ENCODE measurements at places on chromosomes 5 and 9.

DNA sequence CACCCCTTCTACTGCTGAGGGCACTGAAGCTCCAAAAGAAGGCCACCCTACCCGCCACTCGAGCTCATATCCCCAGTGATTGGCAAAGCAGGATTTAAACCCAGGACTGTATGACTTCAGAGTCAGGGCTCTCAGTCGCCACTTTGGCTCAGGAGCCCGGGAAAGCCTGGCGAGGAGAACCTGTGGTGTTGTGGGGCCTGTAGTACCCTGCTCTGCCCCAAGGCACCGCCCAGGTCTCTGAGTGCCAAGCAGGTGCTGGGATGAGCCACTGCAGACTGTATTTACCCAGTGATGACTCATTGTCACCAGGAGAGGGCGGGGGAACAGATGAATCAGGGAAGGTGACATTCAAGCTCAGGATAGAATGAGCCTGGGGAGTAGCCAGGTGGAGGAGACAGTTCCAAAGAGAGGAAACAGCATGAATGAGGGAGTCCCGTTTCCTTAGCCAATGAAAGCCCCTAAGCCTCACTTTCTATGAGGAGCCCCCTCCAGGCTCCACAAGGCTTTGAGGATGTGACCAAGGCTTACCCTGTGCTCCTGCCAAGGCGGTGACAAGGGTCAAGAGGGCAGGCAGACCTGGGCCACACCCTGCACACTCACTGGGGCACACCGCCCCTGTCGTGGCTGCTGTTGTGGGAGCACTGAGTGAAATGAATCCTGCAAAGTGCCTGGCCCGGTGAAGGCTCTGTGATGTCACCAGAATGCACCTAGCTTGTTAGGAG is 17.8 kb upstream of the DPM2 start:
- DNase-seq, result peak; percentile 45

- DNase-seq, result no peak
Observed at GRCh38 chr9:20632705-20633104, 10.4 kb upstream of the MLLT3 start.

- no peak for DNase-seq
Observed at GRCh38 chr5:129014185-129014584, 48.9 kb downstream of the SLC27A6 start.

DNA sequence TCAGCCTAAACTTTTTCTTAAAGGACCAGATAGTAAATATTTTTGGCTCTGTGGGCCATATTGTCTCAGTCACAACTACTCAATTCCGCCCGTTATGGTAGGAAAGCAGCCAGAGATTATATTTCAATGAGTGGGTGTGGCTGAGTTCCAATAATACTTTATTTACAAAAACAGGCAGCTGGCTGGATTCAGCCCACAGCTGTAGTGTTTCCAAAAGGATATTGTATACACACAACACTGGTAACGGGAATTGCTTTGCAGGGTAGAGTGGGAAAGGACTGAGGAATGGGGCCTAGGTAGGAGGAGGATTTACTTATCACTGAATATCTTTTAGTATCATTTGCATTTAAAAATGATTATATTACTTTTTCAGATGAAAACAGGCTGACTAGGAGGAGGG is 21.0 kb downstream of the GCNT4 start:
- no peak for DNase-seq

- DNase-seq, result no peak
Observed at GRCh38 chr5:101067429-101067828, 164.3 kb upstream of the ST8SIA4 start.

DNA sequence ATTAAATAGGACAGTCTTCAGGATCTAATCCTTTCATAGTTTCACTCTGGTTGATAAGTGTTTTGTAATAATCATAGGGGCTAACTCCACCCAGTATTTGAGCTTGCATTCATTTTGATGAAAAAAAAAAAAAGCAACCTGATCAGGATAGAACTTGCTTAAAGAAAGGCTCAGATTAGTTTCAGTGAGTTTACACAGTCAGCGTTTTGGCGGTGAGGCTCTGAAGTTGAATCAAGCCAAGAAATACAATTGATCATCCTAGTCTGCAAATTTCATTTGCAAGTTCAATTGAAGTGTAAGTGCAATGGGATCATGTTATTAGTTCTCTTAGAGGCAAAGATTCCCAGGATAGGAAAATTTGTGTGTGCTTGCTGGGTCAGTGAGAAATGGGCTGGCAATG is 159.7 kb upstream of the ELL2 start:
- DNase-seq, result no peak

DNA sequence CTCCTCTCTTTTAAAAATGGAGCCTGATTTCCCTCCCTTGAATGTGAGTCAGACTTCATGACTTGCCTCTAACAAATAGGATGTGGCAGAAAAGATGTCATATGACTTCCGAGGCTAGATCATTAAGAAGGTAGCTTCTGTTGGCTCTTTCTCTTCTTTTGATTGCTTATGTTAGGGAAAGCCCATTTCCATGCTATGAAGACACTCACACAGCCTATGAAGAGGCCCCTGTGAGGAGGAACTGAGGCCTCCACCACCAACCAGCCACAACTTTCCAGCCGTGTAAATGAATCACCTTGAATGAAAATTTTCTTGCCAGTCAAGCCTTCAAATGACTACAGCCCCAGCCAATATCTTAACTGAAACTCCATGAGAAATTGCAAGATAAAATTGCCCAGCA is 413.4 kb downstream of the TMEM38B start:
- no peak for DNase-seq

GRCh38 chr5:115351356-115352195 is 55.1 kb upstream of the CCDC112 start:
- no peak for DNase-seq

DNA sequence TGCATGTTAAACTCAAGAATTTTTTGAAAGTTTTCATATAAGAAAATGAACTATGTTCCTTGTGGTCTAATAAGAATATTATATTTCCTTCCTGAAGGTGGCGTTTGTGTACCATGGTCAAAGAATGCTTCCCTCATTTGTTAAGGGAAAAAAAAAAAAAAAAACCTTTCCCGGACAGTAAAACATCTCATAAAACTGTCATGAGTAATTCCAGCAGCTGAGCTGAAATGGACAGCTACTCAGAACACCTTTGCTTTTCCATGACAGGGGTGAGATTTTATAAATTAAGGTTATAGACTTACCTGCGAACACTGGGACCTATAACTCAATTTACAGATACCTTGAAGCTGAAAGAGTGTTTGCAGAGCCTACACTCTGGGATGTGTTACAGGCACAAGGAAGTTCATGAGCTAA is 113.2 kb upstream of the RANBP3L start:
- DNase-seq, result peak; percentile 56

- DNase-seq, result no peak
Observed at GRCh38 chr9:20771729-20772128, 87.7 kb downstream of the FOCAD start.

DNA sequence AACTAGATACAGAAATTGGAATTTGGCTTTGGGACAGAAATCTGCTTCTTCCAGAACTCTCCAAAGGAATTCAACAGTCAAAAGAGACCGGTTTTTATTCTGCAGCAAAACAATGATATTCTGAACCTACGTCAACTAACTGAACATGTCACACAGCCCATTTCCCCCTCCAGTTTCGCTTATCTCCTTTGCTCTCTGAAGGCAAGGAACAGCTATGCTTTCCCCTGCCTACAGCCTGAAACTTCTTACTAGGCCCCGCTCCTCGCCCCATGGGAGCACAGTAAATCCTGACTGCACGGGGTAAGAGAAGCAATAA is 488 bp downstream of the SKIC3 start:
- no peak for DNase-seq

- no peak for DNase-seq
Observed at GRCh38 chr5:170599756-170600155, 95.9 kb downstream of the KCNIP1 start.

DNA sequence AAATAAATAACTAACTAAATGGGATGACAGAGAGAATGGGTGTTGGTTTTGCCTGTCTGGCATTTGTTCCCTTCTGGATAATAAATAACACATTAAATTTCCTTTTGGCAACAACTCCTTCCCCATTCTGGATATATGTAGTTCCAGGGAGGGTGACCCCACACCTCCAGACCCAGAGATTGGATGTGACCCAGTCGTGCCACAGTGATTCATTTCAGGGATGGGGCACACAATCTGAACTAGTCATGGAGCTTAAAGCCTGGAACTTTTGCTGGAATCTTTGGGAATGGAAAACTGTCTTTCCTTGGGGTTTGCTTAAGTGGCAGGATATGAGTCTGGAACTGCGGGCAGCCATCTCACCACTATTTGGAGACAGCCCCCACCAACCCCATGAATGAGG is 11.3 kb downstream of the KLF9 start:
- no peak for DNase-seq

DNA sequence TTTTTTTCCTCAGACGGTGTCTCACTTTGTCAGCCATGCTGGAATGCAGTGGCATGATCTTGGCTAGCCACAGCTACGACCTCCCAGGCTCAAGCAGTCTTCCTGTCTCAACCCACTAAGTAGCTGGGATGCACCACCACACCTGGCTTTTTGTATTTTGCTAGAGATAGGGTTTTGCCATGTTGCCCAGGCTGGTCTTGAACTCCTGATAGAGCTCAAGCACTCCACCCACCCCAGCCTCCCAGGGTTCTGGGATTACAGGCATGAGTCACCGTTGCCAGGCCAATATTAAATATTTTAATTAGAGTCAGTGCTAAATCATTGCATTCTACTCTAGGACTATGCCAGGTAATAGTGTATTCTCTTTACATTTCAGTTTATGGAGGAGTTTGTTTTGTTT is 41.5 kb downstream of the UBE2R2 start:
- DNase-seq, result no peak

- no peak for DNase-seq
Observed at GRCh38 chr5:107919361-107919760, 248.6 kb upstream of the EFNA5 start.

GRCh38 chr9:2180154-2180553 is 165.0 kb downstream of the SMARCA2 start:
- DNase-seq, result no peak

- no peak for DNase-seq
Observed at GRCh38 chr5:35194635-35195471, 35.4 kb downstream of the PRLR start.

GRCh38 chr9:91359083-91359482 is 2.6 kb downstream of the AUH start:
- no peak for DNase-seq

DNA sequence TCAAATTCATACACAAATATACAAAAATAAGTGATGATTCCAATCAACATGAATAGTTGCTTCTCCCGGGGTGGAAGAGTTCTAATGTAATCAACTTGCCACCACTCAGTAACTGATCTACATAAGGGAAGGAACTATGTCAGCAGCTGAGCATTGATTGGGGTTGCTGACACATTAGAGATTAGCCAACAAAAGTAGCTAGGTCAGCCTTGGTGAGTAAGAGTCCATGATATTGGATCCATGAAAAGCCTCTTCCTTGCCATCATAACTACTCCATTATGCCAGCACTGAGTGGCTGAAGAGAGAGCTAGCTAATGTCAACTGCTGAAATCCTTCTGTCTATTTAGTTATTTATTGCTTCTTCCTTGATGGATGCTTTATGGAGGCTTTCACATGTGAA is 309.8 kb downstream of the NFIB start:
- no peak for DNase-seq

- DNase-seq, result no peak
Observed at GRCh38 chr9:106707291-106707690, 155.7 kb upstream of the ZNF462 start.

DNA sequence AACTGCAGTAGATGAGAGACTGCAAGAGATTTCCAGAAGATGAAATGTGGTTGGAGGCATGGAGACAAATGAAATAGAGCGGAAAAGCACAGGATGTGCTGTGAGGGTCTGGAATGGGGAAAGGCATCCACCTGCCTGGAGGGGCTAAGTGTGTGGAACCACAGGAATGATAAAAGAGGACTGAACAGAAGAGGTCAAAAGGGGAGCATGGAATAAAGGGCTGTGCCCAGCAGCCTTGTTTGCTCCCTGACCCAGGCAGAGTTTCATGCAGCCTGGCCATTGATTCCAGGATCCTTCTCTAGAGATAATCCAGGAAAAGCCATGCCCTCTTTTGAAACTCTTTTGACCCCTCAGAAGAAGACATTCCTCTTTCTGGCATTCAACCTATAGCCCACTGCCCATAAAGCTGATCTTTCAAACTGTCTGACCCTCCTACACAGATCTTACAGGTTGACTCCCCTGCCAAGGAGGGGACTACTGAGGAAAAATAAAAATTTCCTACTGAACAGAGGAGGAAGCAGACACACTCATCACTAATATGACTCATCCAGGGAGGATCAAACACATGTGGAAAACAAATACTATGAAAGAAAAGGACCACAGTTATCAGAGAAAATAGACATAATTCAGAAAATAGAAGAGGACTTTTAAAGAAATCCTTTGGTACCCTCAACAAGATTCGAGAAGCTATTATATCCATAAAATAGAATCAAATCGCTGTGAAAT is 273.5 kb upstream of the PCSK5 start:
- DNase-seq, result no peak

DNA sequence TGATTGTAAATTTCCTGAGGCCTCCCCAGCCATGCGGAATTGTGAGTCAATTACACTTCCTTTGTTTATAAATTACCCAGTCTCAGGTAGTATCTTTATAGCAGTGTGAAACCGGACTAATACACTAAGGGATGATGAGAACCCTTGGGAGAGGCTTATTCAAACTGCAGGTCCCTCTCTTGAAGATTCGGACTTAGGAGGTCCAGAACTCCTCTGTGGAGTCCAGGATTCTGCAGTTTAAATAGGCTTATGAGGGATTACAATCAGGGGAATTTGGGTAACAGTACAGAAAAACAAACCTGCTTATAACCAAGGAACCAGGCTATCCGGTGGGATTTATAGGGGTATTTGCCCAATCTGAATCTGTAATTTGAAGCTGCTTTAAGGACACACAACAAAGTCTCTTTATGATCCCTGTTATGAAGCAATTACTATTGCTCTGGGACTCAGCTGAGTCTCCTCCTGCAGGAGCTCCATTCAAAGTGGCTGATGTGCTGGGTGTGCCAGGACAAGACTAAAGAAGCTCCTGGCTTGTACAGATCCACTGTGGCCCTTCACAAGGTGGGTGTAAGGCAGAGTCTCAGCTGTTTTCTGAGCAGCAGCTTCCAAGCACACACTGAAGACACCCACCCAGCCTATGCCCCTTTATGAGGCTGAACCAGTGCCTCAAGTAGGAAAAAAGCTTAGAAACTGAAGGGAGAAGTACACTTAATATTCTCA is 41.8 kb upstream of the LHFPL2 start:
- no peak for DNase-seq

GRCh38 chr5:124527220-124527991 is 219.0 kb downstream of the ZNF608 start:
- no peak for DNase-seq

Measured in HEK293T (cell line).